Pons (tissue), 1 donor: ENCODE measurements at places on chromosomes 6 and 20.

DNA sequence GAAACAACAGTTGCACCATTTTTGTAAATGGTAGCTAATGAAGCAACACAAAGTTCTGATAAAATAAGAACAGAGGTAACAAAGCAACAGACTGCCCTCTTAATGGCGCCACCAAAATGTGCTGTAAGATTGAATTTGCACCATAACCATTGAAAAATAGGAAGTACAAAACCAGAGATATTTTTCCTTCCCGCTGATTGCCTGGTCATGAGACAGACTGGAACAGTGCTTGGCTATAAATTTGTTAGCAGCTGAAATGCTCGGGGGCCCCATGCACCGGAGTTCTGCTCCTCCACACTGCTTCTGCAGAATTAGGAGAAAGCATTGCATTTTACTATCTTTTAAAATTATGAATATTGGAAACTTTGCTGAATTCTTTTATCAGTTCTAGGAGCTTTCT lies 164.4 kb upstream of the QKI start:
- no peak for DNase-seq

GRCh38 chr6:39223555-39223954 lies 5.7 kb downstream of the KCNK5 start:
- no peak for DNase-seq

DNA sequence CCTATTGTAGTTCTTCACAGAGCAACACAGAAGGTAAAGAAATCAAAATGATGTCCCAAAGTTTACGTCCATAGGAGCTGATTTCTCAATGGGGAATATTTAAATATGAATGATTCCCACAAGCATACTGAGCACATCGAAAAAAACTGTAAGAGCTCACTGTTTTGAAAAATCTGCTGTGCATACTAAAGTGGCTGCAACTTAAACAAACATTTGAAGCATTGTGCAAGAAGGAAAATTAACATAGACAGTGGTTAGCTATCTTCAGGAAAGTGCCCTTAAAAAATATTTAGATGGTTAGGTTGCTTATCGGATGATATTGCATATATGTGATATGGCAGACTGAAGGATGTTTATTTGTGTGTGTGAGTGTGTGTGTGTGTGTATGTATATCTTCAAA lies 747.6 kb downstream of the RFPL4B start:
- no peak for DNase-seq

DNA sequence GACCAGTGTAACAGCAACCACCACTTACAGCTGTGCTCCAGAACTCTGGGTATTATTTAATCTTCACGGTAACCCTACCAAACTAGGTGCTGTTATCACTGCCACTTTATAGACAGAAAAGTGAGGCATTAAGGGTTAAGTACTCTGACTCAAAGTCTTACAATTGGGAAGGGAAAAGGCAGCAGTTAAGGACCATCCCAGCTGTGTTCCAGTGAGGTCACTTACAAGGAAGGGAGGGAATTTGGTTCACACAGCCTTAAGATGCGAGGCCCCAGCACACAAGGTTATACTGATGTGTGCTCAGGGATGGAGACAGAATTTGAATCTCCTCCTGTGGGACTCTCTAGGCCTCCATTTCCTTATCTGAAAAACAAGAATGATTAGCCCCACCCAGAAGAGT lies 46.7 kb downstream of the TRERF1 start:
- no peak for DNase-seq

- no peak for DNase-seq
Observed at GRCh38 chr6:50698546-50698945, 14.8 kb upstream of the TFAP2D start.

DNA sequence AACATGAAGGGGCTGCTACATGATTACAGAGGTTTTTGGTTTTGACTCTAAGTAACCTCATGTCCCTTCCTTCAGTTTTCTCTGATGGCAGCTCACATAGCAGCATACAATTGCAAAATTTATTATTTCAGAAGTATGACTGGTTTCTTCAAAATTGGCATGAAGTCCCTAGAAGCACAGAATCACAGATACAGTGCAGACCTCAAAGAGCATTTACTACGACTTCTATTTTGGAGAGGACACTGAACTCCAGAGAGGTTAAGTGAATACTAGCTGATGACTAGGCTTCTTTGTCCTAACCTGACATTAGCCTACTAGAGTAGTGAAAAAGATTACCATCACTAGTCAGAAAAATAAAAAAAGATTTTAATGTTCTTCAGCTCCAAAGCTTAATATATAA lies 664.3 kb downstream of the RFPL4B start:
- DNase-seq = no peak

- DNase-seq = no peak
Observed at GRCh38 chr6:6844530-6844929, 256.0 kb downstream of the LY86 start.

DNA sequence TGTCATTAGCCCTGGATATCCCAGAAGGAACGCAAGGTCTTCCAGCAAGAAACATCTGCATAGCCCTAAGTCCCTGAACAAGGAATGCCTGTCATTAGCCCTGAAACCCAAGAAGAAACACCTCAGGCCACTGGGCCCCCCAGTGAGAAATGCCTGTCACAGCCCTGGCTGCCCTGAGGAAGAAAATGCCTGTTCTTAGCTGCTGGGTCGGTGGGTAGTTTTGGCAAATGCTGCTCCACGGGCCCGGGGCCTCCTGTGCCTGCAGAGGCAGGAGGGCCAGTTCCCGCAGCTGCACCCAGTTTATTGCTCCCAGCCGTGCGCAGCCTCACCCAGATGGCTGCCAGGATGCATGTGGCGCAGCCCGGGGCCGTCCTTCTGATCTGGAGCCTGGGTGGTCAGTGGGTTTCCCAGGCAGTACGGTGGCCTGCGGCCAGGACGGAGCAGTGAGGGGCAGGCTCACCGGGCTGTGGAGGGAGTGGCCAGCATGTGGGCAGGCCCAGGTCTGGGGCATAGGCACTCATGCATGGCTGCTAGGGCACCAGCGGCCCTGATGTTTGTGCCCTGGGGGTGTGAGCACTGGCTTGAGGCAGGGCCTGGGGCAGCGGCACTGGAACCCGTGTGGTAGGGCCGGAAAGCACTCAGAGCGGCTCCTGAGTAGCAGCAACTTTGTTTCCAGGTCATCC lies 219.0 kb downstream of the ERMARD start:
- no peak for DNase-seq

GRCh38 chr20:1185316-1185741 lies 548 bp upstream of the TMEM74B start:
- DNase-seq = no peak

- DNase-seq = no peak
Observed at GRCh38 chr20:1528811-1529210, 28.7 kb downstream of the SIRPD start.

DNA sequence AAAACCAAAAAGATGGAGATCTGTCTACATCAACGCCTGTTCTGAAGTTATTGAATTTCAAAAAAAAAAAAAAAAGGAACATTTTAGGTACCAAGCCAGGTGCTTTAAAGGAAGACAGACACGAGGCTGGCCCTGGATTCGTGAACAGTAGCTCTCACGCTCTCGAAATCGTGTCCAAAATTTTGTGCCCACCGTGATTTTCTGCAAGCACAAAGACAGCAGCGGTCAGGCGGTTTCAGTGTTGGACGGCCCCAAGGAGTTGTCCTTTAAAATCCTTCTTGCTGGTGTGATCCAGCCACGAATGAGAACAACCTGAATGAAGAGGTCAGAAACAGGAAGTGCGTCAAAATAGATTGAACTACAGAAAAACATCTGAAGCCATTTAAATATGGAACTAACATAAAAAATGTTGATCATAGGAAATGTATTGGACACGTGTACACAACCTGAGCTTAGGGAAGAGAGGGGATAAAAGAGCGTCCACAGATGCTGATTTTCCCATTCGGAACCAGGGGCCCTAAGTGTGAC lies 78.2 kb downstream of the THBS2 start:
- no peak for DNase-seq

DNA sequence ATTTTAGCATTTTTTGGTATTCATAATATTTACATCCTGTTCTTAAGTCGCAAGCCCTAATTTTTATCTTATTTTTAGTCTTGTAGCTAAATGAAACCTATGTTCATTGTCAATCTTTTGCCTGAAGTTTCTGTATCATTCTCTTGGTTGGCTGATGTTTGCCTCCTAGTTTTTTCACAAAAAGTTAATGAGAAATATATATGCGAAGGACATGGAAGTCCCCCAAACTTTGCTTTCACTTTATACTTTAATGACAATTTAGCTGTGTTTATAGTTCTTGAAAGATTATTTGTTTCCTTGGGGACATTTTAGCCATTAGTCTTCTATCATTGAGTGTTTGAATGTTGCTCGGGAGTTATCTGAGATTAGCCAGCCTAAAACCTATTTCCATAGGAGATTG lies 118.2 kb downstream of the COL19A1 start:
- no peak for DNase-seq

GRCh38 chr6:112979830-112980229 lies 632.7 kb downstream of the RFPL4B start:
- DNase-seq = no peak

GRCh38 chr6:151211075-151211474 lies 28.7 kb upstream of the AKAP12 start:
- DNase-seq = no peak

GRCh38 chr6:111725446-111726112 lies 119.9 kb upstream of the TRAF3IP2 start:
- DNase-seq = peak; percentile 49

- DNase-seq = no peak
Observed at GRCh38 chr20:48603819-48604405, 223.9 kb downstream of the PREX1 start.

- DNase-seq = no peak
Observed at GRCh38 chr6:21375151-21376116, 218.1 kb upstream of the SOX4 start.

GRCh38 chr6:53956068-53956711 lies 155.1 kb upstream of the MLIP start:
- peak; percentile 90 for DNase-seq

- DNase-seq = no peak
Observed at GRCh38 chr6:72421387-72421786, 200.5 kb upstream of the KCNQ5 start.

DNA sequence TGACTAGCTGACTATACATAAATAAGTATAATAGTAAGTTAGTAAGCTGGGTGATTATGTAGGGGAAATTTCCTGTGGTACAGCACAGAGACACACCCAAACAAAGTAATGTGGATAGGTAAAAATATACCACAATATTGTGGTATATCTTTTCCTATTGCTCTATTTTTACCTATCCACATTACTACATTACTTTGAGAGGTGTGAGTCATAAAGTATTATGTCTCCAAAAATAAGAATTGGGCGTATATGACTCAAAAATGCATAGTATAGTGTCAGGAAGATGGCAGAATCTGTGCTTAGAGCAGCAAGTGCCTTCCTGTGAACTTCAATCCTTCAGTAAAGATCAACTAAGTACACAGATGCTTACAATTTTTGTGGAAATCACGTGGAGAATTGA lies 2.7 kb upstream of the SIRPG start:
- DNase-seq = no peak

- no peak for DNase-seq
Observed at GRCh38 chr6:168526841-168527281, 85.9 kb downstream of the SMOC2 start.

GRCh38 chr20:24729896-24730605 lies 219.0 kb upstream of the CST7 start:
- DNase-seq = no peak

DNA sequence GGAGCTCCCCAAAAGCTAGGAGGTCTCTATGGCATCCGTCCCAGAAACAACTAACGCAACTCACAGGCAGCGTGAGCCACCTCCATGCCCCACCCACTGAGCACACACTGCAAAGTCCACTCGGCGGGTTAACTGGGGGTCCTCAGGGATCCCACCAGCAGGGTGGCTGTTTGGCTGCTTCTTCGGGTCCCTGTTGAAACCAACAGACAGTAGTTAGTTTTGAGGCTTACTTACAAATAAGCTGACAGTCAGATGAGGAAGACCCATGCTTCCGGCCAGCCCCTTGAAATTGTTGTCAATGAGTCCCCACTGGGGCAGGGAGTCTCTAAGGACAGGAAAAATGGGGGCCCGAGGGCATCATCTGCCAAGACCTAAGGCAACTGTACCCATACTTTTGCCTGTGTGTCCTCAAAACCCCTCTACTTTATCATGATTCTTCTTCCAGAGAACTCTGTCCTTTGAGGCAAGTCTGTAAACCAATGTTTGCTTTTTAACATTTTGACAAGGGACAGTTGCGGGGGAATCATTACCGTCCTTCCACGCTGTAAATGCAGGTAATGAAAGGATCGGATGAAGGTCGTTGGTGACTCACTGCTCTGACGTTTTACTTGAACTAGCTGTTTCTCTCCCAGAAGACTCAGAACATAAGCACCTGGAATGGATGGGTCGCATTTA lies 2.2 kb upstream of the PCK1 start:
- no peak for DNase-seq

DNA sequence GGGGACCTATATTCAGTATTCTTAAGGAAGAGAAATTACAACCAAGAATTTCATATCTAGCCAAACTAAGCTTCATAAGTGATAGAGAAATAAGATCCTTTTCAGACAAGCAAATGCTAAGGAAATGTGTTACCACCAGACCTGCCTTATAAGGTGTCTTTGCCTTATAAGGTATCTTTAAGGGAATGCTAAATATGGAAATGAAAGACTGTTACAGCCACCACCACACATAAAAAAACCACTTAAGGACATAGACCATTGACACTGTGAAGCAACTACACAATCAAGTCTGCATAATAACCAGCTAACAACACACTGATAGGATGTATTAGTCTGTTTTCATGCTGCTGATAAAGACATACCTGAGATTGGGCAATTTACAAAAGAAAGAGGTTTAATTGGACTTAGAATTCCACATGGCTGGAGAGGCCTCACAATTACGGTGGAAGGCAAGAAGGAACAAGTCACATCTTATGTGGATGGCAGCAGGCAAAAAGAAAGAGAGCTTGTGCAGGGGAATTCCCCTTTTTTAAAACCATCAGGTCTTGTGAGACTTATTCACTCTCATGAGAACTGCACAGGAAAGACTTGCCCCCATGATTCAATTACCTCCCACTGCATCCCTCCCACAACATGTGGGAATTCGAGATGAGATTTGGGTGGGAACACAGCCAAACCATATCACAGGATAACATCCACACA lies 119.2 kb upstream of the LAMA2 start:
- DNase-seq = no peak

GRCh38 chr6:49513153-49513989 lies 13.6 kb downstream of the GLYATL3 start:
- no peak for DNase-seq

GRCh38 chr20:51535075-51535386 lies 7.5 kb downstream of the NFATC2 start:
- DNase-seq = peak; percentile 82

DNA sequence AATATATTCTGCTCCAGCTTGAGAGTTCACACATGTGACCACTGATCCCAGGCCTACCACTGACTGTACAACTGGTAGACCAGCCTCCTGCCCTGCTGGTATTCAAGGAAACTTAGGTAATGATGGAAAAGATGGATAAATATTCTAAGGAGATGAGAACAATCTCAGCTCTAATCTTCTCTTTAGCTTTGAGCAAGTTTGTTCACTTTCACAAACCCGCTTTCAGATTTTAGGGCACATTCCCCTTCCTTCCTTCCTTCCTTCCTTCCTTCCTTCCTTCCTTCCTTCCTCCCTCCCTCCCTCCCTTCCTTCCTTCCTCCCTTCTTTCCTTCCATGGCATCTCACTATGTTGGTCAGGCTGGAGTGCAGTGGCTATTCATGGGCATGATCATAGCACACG lies 88.2 kb upstream of the PHACTR1 start:
- DNase-seq = no peak
